ENCODE measurements at places on chromosomes 16 and 17.

DNA sequence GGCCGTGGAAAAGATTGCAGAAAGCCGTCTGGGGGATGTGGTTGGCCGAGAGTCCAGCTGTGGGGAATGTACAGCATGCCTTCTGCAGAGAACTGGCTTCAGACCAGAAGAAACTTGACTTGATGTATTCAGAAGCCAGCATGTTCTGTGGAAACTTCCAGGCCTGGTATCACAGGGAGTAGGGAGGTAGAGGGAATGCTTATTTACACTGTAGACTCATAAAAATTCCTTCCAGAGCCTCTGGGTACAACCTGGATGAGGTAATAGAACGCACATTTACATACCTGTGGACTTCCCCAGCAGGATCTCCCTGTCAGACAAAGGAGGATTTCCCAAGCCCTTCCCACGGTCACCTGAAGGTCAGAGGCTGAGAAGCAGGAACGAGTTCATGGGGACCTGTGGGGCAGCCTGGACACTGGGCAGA lies 11.8 kb upstream of the GAS7 start:
- DNase-seq = no peak

DNA sequence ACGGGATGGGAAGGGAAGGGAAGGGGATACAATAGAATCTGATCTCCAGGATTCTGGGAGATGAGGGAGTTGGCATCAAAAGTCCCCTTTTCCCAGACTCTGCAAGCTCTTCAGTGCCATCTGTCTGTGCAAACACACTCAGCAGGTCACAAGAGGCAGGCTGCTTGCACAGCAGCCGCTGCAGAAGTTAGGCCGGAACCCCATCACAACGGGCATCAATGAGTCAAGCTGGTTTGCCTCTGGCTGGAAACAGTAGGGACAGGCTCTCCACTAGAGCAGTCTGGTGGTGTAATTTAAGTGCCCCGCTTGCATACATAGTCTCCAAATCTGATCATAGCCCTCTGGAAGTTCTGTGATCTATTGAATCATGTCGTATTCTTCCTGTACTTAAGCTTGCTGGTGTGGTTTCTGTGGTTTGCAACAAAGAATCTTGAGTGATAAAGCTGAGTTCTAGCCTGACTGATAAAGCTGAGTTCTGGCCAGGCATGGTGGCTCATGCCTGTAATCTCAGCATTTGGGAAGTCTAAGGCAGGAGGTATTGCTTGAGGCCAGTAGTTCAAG lies 33.7 kb upstream of the KDM8 start:
- DNase-seq = peak; percentile 57

- DNase-seq = no peak
Measured at GRCh38 chr16:66691234-66691633, 5.3 kb downstream of the CMTM4 start.

GRCh38 chr17:71171270-71171669 lies 949.5 kb upstream of the SOX9 start:
- DNase-seq = no peak

DNA sequence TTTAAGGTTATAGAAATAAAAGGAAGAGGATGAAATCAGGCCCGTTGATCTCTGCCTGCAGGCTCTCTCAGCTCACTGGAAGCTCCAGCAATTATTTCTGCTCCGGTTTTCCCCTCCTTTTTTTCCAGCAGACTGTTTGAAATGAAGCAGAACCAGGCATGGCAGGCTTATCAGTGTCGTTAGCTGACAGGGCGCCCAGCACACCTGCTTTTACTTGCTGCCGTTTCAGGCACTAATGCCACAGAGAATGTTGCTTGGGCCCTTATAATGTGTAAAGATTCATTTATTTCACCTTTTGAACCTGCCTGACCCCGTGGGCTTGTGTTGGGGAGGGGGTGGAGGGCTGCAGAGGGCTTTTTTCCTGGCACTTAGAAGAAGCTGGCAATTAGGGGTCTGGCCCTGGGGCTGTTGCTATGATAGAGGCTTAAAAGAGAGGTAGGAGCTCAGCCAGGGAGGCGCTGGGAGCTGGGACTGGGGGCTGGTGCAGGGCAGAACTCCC lies 108.1 kb downstream of the IRX3 start:
- DNase-seq = no peak

- DNase-seq = no peak
Measured at GRCh38 chr16:53091466-53092211, 36.8 kb downstream of the CHD9 start.

DNA sequence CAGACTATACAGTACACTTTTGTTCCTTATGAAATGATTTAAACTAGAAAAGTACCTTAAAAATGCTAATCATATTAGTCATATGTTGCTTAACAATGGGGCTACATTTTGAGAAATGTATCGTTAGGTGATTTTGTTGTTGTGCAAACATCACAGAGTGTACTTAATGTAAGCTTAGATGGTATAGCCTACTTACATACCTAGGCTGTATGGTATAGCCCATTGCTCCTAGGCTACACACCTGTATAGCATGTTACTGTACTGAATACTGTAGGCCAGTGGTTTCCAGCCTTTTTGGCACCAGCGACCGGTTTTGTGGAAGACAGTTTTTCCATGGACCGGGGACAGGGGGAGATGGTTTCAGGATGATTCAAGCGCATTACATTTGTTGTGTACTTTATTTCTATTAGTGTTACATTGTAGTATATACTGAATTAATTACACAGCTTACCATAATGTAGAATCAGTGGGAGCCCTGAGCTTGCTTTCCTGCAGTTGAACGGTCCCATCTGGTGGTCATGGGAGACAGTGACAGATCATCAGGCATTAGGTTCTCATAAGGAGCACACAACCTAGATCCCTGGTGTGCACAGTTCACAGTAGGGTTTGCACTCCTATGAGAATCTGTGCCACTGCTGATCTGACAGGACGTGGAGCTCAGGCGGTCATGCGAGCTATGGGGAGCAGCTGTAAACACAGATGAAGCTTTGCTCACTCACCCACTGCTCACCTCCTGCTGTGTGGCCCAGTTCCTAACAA lies 35.0 kb upstream of the MRC2 start:
- no peak for DNase-seq

- DNase-seq = no peak
Measured at GRCh38 chr16:12951392-12951791, 50.0 kb downstream of the SHISA9 start.

DNA sequence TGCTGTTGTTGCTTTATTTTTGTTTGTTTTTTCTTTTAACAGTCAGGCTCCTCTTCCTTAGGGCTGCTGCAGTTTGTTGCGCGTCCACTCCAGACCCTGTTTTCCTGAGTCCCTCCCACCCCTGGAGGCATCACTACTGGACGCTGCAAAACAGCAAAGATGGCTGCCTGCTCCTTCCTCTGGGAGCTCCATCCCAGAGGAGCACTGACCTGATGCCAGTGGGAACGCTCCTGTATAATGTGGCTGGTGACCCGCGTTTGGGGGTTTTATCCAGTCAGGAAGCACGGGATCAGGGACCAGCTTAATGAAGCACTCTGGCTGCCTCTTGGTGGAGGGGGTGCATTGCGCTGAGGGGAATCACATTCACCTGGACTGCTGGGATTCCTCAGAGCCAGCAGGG lies 1005.6 kb downstream of the CDH8 start:
- DNase-seq = no peak

- DNase-seq = no peak
Measured at GRCh38 chr17:82602986-82603710, 45.1 kb downstream of the WDR45B start.

- DNase-seq = no peak
Measured at GRCh38 chr17:35879773-35880654, at the start of gene CCL5. CCL5 (minus strand) TSS chr17:35880360.

DNA sequence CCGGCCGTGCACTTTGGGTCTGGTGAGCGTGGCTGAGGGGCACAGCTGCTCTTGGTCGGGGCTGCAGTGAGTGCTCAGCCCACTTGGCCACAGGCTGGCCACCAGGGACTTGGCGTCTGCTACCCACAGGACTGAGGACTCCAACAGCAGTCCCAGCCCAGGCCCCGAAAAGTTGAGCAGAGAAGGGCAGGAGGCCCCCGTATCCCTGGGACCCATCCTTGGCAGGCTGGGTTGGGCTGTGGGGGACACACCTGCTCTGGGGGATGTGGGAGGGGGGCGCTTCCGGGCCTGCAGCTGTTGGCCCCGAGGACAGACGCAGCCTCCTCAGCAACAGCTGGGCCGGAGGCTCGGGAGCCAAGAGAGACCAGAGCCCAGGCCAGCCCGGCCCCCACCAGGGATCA lies 19.4 kb upstream of the SSTR5 start:
- DNase-seq = no peak

DNA sequence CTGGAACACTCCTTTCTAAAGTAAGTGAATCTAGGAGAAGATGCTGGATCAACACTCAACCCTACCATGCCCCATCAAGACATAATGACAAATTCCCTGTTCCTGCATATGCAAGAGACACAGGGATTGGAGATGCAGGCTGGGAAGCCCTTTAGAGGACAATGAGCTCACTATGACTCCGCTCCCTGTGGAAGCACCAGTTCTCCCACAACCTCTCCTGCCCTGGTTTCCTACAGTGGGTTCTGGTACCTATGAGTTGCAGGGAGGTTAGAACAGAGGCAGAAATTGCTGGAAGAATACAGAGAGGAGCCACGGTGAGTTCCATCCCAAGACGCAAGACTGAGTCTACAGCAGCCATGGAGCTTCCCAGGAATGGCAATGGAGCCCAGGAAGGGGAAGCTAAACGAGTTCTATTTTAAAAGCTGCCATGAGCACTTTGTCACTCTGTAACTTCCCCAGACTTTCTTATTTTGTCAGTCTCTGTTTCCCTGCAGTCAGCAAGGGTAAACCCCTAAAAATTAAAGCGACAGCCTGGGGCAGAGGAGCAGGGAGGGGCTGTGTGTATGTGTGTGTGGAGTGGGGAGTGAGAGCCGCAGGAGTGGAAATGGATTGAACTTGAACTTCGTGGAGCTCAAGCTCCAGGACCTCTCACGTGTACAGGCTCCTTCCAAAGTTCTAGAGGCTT lies 42.3 kb upstream of the PIK3R6 start:
- DNase-seq = no peak

DNA sequence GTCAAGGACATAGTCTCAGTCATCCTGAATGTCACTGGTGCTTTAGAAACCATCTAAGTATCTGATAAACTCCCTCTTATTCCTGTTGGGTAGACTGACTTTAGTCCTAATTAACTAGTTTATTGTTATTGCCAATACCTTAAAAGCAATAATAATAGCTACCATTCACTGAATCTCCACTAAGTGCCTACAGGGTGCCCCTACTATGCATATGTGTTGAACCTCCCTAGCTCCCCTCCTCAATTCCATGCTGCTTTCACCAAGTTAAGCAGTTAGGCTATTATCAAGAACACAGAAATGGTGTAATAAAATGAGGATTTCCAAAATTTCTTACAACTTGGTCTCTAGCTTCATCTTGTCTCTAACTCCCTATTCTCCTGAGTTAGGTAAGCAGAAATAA lies 87.5 kb upstream of the MTMR4 start:
- no peak for DNase-seq

- DNase-seq = peak; percentile 76
Measured at GRCh38 chr17:42116705-42117396, 4.3 kb downstream of the KAT2A start.

GRCh38 chr16:11610121-11610505 lies 23.4 kb upstream of the LITAF start:
- DNase-seq = no peak

DNA sequence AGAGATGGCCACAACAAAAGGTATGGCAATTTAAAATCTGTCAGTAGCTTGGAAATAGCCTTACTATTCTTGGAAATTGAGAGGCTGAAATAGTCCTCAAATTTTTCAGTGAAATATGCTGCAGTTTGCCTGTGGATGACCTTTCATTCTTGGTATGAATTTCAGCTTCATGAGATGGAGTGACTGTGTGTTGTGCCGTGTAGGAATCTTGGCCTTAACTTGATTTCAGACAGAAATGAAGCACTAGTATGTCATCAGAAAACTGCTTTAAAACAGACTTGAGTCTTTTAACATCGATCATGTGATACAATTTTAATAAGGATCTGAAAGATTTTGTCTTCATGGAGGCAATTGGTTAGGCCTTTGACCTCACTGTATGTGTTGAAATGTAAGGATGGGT lies 247.2 kb downstream of the CNTNAP4 start:
- no peak for DNase-seq

GRCh38 chr17:66975614-66976378 lies 11.3 kb downstream of the CACNG4 start:
- no peak for DNase-seq

DNA sequence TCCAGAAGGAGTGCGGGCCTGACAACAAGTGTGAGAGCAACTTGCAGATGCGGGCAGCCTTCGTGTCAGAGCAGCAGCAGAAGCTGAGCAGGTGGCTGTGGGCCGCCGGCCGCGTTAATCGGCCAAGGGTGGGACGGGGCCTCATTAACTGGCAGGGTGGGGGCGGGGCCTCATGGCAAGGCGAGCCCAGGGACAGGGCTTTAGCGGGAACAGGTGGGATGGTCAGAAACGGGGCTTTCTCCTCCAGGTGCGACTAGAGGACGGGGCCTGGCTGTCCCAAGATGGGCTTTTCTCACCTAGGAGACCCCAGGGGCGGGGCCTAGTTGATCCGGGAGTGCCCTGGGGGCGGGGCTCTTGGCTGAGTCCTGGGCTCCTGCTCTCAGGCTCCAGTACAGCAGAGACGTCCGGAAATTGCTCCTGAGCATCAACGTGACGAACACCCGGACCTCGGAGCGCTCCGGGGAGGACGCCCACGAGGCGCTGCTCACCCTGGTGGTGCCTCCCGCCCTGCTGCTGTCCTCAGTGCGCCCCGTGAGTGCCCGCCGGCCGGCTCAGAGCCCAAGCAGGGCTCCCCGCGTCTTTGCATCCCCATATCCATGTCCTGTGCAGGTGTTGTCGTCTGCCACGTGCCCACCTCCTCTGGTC lies 18.4 kb upstream of the PDK2 start:
- no peak for DNase-seq

DNA sequence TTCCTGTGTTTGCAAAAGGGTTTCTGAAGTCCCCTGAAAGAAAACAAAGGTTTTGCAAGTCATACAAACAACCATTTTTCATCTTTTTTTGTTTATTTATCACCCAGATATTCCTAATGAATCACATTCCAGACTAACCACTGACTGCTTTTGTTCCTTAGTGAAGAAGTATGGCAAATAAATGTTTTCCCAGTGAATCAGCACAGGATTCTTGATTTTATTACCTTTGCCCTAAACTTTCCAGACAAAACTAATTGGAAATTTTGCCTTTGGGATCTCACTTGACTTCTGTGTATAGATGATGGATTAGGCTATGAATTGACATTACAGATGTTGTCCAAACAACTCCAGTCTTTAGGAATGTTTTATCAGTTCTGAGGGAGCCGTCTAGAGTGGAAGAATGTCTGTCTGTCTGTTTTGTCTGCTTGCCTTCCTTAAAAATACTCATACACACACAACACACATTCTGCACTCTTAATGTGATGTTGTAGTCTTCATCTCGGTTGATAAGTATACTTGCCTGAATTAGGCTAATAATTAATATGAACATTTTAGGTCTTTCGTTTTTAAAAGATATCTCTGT lies 48.9 kb downstream of the VMP1 start:
- no peak for DNase-seq
